Vagina (tissue), 2 donors: ENCODE measurements at places on chromosomes 2 and 18.

DNA sequence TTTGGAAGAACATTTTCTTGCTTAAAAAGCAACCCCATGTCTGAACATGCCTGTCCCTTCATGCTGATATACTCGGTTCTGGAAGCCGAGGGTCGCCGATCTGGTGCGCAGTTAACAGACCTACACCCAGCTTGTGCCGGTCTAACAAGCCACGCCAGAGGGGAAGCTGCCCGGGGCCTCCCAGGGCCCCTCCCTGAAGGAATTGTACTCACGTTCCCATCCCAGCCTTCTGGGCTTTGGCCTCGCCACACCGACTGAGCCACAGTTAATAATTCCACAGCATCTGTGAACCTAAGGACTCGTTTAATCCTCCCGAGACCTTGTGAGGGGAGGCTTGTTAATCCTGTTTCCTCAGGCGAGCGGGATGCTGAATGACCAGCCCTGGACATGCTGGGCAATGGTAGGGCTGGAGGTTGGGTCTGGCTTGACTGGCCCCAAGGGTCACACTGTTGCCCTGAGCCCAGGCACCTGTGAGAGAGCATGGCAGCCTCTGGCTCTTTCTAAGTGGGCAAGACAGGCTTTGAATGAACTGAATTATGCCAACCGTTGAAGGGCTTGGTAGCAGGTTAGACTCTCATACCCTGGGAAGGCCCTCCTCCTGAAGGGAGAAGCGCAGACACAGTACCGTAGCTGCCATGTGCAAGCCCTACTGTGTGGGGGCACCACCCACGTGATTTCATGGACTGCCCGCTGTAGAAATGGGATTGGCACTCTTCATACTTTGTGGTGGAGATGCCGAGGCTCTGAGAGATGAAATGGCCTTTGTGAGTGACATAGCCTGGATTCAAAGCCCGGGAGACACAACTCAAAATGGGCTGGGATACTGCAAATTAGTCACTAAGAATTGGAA, 27.9 kb upstream of the ODC1 start:
- DNase-seq = no peak

DNA sequence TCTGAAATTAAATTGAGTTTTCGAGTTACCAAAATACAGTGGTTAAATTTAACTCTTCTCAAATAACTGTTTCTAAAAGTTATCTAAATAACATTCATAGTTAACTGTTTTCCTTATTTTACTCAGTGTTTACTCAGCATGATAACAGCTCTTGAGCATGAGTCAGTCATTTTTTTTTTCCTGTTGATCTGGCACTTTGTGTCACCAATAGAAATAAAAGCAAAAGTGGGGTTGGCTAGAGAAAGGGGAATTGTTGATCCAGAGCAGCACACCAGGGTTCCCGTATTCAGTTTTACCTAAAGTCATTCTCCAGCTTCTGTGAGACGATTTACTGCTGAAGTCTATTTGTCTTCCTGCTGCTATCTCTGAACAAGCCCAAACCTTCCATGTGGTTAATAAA, 851.6 kb downstream of the DCC start:
- DNase-seq = no peak

DNA sequence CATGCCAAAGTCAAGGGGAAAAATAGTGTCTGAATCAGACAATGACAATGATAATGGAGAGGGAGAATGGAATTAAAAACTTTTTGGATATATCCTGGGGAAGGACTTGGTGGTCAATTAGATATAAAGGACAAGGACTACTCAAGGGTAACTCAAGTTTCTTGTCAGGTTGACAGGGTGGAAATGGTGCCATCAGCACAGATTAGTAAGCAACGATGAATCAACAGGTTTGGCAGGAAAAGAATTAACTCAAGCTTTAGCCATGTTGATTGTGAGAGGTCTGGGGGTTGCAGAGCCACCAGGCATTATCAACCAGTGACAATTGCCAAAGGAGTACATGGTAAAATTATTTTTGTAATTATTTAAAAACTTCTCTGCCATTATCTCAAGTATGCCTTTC, 35.8 kb upstream of the SPATS2L start:
- DNase-seq = no peak

- DNase-seq = no peak
Measured at GRCh38 chr18:28114472-28114871, 62.5 kb downstream of the CDH2 start.

DNA sequence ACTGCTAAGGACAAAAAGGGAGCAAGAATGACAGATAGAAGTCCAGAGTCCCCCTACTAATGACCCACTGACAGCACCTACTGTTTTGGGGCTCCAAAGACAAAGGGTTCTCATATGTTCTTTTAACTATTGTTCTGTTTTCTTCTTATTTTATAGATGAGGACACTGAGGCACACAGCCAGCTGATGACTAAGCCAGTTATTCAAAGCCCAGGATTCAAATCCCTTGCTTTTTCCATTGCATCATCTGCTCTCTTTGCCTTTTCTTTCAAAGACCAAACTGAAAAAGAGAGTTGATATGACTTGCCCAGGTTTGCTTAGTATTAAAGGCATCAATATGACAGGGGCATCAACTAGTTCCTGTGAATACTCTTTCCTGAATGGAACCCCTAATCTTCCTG, 299.8 kb downstream of the LRATD1 start:
- DNase-seq = no peak

DNA sequence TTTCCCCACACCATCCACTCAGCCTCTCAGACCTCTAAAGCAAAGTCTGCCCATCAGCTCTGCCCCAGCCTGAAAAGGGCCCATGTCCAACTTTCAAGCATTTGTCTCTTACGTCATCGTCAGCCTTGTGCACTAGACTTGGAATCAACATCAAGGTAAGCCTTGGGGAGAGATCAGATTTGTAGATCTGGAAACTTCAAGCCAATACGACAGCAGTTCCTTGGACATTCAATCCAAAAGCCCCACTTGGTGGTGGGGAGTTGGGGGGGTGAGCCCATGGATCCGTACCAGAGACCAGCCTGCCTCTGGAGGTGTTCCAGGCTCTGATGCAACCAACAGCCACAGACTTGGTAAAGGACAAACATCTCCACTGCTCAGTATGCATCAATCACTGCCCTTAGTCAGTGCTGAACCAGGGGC, 206.8 kb upstream of the MEIS1 start:
- DNase-seq = no peak

DNA sequence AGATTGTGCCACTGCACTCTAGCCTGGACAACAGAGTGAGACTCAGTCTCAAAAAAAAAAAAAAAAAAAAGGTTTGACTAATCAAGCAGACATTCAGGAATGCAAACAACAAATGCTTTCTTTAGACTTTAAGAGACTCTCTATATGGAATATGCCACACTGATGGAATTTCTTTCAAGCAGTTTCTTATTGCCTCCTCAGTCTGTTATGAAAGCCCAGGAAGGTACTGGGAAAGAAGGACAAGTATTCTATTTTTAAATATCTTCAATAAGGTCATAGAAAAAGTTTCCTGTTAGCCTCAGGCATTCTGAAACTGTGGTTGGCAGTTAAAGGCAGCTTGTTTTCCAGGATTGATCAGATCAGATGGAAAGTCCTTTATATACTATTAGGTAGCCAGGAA, 241.6 kb downstream of the PIK3C3 start:
- no peak for DNase-seq

DNA sequence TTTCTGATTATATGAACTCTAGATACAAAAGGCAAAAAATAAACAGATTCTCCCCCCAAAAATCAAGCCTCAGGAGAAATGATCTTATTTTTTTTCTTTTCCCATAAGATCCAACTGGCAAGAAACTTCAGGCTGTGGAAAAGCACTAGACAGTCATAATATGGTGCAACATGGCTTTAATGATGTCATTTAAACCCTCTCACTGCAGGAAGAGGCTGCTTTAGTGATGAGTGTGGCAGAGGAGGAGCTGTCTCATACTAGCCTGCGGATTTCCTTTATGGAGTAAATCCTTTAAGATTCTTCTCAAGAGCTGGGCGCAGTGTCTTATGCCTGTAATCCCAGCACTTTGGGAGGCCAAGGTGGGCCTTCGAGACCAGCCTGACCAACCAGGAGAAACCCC, 83.3 kb upstream of the CD28 start:
- DNase-seq = no peak

GRCh38 chr2:195961873-195962272, 106.8 kb downstream of the DNAH7 start:
- no peak for DNase-seq

DNA sequence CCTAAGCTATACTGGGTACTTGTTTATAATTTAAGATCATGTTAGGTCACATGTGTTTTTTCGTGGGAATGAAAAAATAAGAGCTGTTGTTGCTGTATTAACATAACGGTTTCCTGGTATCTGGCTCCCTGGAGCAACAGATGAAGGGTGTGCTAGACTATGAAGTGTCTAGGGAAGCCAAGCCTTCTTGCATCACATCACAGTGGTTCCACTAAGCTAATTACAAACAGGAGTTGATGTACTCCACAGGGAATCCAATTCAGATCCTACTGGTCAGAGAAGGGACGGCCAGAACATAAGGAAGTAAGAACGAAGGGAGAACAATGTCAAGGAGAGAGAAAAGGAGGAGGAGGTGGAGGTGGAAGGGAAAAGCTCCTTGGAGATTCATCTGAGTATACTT, 193.0 kb upstream of the CYP26B1 start:
- DNase-seq = no peak

- DNase-seq = no peak
Measured at GRCh38 chr2:213251618-213252017, 32.6 kb upstream of the SPAG16 start.

- DNase-seq = peak; percentile 70
Measured at GRCh38 chr2:42108852-42109251, 60.3 kb upstream of the EML4 start.

GRCh38 chr18:26634631-26635030, 86.3 kb upstream of the KCTD1 start:
- DNase-seq = no peak

- DNase-seq = no peak
Measured at GRCh38 chr2:42008241-42008921, 39.4 kb upstream of the PKDCC start.

DNA sequence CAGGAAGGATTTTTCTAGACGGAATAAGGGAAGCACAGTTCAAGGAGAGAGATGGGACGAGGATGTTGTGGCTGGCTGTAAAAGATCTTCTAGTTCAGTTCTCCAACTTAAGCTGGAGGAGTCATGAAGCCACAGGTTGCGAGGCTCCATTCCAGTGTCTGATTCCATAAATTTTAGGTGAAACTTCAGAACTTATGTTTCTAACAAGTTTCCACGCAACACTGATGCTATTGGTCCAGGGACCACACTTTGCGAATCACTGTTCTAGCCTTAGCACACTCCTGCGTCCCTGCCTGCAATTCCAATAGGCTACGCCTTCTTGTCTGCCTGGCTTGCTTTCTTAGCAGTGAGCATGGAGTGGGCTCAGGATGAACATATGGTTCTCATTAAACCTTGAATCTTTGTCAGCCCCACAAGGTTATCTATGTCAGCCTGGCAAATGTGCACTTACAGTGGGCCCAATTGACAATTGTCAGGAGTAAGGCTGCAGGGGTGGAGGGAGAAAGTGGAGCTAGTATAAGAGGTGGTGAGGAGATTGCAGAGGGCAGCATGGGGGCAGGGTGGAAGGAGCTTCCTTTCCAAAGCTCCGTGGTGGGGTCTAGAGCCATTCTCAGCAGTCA, 438.1 kb upstream of the ST6GAL2 start:
- no peak for DNase-seq

DNA sequence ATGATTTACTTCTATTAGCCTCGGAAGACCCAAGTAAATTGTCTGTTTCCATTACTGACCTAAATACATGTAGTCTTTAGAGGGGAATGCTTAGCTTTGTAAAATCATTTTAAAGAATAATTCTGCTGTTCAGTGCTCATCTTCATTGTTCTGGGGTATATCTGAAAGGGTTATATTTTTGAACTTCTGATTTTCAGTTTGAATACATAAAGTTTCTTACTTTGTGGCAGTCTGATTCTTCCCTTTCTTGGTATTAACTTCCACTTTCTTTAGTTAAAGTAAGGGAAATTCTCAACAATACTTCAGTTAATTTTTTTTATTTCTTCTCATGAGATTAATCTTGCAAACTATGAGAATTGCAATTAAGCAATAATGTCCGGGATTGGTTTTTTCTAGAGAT, 148.4 kb downstream of the DOCK10 start:
- DNase-seq = no peak

DNA sequence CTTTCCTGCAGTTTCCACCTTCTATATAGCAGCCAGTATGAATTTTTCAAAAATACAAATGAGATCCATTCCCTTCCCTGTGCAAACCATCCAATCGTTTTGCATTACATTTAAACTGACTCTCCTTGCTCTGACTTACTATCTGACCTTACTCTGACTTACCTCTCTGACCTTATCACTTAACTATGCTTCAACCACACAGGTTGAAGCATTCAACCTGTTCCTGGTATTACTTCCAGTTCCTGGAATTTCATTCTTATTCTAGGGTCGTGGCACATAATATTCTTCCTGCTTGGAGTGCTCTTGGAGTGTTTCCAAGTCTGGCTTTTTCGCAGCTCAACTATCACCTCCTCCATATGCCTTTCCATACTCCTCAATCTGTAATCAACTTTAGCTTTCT, 850.6 kb upstream of the CHAC2 start:
- no peak for DNase-seq

DNA sequence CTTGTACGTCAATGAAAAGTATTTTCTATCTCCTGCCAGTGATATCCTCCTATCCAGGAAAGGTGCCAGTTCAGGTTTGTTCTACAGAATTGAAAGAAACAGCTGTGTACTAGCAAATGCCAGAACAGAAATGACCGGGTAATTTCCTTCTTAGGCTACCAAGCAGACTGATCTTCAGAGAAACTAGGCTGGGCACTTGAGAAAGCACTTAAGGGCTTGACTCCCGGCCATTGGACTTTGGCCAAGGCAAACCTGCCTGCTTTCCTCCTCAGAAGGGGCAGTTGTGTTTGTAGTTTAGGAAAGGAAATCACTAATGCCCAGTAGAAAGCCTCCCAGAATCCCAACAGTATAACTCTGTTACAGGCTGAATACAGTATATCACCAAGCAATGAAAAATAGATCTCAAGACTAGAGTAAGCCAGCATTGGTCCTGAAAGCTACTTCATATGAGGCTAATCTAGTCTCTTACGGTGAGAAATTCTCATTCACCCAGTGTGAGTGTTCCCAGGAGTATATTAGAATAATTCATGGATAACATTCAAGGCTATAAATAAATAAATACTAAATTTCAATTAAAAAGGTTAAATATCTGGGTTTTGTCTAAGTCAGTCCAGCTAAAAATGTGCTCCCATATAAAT, 43.0 kb upstream of the COL5A2 start:
- DNase-seq = no peak

GRCh38 chr2:174623106-174623637, 25.6 kb upstream of the WIPF1 start:
- DNase-seq = no peak

- DNase-seq = no peak
Measured at GRCh38 chr2:204061241-204061640, 124.7 kb downstream of the ICOS start.

DNA sequence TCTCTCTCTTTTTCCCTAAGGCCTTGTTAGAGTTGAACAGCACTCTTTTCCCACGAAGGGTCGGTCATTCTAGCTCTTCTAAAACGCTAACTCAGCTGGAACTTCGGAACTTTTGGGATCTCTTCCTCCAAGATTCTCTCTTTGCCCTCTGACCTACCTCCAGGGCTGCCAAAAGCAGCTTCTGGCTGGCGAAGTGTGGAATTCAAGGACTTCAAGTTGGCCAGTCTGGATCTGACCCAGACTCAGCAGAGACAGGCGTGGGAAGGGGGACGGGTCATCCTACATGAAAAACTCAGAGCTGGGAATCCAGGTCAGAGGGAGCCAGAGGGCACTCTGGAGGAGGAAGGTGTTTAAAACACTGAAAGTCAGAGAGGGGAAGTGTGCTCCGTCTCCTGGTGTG, 305.5 kb upstream of the HDAC4 start:
- DNase-seq = no peak
